ENCODE measurements at places on chromosomes 5 and 9.

DNA sequence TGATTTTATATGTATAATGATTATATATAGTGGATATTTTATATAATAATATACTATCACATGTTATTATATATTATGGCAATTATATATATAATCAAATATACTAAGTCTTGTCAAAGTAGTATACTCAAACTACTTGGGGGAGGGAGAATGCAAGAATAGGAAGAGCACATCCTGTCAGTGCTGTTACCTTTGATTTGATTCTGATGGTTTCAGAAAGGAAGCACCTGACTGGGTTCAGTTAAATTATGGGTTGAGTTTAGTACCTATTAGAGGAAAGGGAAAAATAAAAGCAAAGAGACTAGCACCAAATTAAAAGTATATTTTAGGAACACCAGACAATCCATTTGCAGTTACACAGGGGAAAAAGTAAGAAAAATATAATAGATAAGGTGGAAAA is 107.6 kb downstream of the GRIA1 start:
- no peak for DNase-seq

GRCh38 chr5:57186194-57186593 is 12.3 kb downstream of the GPBP1 start:
- no peak for DNase-seq

DNA sequence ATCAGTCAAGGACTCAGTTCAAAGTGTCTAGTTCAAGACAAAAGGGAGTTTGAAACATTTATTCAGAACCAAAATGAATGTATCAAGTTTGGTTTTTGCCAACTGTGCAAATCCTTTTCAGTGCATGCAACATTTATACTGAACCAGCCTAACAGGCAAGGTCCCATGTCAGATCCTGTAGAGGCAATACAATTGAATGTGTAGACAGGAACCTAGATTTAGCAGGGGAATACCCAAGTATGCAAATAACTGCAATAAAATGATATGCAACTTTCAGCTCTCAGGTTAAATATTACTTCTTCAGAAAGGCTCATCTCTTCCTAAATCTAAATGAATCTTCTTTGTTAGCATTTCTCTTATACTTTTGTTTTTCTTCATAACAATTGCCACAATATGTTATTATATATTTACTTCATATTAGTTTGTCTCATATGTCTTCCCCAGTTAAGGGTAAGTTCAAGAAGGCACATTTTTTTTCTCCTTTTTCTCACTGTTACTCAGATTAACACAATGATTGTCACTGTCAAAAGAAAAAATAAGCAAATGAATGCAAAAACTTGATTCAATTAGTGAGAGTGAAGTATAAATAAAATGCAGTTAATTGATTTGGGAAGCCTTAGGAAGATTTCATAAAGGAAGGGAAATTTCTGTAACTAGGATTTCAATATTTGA is 163.9 kb upstream of the RASA1 start:
- peak; percentile 3 for DNase-seq

DNA sequence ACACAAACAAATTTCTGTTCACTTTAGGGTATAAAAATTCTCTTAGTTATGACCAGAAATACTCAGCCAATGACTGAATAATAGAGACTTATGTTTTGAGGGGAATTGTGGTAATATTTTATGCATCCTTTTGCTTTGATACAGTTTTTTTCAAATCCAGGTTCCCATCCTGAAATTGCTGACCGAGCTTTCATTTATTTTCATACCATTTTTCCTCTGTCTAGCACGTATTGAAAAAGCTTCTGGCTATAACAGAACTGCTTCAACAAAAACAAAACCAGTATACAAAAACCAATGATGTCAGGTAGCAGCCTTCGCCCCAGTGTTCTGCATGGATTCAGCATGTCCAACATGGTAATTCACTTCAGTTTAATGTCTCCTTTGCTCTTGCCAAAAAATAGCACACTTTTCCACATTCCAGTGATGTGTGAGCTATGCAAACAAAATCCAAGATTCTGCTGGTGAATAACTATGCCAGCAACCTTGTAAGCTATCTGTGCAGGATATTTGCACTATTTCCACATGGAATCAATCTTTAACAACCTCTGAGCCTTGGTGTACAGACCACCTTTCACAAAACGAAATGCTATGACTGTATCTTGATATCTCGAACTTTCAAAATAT is 22.0 kb downstream of the CCNH start:
- no peak for DNase-seq

All from NCI-H526 (cell line).